ENCODE measurements at places on chromosomes 12 and 14.

DNA sequence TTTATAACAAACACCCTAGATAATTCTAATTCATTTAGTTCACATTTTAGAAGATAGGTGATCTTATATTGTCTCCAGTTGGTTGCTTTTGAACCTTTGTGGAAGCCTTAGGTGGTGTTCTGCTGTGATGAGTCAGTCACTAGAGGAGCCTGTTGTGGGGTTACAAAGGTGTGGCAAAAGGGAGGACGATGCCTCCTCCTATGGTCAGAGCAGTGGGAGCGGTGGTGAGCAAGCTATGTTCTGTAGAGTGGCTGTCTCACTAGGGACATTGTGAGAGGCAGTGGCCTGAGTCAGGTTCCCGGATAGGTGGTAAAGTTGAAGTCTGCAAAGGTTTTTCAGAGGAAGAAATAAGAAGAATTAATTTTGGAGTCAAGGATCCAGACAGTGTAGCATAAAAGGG lies 71.6 kb upstream of the USP44 start:
- DNase-seq = no peak

DNA sequence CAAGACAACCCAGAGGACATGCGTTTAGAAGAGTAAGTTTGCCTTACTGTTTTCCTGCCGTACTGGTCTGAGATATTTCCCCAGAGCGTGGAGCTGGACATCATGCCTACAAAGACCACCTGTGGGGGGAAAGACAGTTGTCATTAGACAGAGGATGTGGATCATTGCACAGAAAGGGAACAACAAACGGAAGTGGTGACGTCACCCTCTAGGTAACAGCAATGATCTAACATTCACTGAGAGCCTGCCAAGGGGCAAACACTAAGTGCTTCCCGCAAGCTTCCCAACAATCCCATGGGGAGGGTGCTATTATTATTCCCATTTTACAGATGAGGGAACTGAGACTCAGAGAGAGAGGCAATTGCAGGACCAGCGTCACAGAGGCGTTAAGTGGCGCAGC lies 48.5 kb downstream of the SVOP start:
- no peak for DNase-seq

GRCh38 chr12:85299053-85299452 lies 19.0 kb downstream of the ALX1 start:
- DNase-seq = no peak

DNA sequence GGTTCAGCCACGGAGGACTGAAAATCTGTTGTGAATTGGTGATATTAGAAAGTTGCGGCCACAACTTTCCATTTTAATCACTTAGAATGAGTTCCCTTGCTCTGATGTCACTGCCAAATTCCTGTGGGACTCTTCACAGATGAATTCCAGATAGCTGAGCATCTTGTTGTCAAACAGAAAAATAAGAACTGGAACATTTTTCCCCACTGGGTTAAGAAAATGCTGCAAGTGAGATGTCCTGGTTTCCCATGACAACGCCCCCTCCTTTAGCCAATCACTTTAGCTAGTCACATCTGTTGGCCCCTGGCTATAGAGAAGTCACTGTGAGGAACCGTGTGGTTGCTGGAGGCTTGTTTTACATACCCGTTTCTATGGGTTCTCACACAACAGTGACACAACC lies 135.9 kb downstream of the KTN1 start:
- DNase-seq = no peak

DNA sequence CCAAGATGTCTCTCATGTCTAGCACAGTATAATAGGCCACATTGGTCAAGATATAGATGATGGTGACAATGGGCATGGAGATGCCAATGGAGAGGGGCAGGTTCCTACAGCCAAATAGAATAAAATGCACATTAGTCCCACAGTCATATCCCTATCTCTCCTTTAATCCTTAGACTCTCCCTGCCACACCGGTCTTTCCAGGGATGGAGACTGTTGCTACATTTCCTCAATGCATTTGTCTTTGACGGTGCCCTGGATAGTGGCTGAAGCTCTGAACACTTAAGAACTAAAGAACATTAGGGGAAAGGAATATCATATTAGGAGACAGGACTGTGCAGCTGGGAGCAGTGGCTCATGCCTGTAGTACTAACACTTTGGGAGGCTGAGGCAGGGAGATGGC lies 9.7 kb downstream of the OXA1L start:
- DNase-seq = no peak

DNA sequence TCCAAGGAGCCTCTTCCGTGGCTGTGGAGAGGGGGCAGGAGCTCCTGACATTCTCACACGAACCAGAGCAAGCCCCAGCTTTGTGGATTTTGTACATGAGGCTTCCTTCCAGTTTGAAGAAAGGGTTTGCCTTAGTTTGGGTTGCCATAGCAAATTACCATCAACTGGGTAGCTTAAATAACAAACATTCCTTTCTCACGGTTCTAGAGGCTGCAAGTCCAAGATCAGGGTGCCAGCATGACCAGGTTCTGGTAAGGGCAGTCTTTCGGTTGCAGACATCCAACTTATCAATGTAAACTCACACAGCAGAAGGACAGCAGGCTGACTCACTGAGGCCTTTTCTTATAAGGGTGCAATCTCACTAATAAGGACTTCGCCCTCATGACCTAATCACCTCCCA lies 25.9 kb upstream of the STAB2 start:
- no peak for DNase-seq

GRCh38 chr12:53071591-53072551 lies 7.3 kb downstream of the SPRYD3 start:
- DNase-seq = no peak

Measured in activated naive CD8-positive, alpha-beta T cell treated with anti-CD3 and anti-CD28 coated beads, Interleukin-2, amount 50 U/mL, for 16 hours (primary cell).